ENCODE measurements at places on chromosomes 7 and 10.
A peak's percentile ranks its signal among the peaks of the same experiment; 100 is the strongest.

DNA sequence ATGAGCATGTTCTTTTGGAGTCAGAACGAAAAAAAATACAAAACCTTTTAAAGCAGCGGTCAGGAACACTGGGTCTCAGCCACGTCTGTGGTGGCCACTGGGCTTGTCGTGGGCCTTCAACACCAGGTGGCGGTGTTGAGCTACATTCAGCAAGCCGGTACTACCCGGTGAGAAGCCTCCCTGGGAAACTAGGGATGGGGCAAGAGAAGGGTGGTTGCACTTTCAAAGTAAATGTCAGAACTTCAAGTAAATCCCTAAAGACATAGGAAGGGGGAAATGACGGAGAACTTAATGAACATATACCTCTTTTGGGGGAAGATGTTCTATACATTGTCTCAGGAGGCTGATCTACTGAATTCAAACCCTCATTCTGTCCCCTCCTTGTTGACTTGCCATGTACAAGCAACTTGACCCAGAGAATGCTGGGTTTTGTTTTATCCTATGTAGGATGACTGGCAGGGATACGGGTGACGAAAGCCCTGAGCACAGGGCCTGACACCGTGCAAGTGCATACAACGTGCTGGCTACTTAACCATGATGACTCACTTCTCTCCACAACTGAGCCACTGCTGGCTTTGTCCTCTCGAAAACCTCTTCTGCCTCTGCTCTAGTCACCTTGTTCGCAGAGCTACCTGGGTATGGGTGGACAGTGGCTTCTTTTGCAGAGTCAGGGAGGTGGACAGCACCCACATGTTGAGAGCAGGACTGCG is 49.0 kb upstream of the BAMBI start:
- DNase-seq = peak; percentile 88

GRCh38 chr10:104240078-104240477 is 7.9 kb upstream of the CFAP43 start:
- DNase-seq = no peak

DNA sequence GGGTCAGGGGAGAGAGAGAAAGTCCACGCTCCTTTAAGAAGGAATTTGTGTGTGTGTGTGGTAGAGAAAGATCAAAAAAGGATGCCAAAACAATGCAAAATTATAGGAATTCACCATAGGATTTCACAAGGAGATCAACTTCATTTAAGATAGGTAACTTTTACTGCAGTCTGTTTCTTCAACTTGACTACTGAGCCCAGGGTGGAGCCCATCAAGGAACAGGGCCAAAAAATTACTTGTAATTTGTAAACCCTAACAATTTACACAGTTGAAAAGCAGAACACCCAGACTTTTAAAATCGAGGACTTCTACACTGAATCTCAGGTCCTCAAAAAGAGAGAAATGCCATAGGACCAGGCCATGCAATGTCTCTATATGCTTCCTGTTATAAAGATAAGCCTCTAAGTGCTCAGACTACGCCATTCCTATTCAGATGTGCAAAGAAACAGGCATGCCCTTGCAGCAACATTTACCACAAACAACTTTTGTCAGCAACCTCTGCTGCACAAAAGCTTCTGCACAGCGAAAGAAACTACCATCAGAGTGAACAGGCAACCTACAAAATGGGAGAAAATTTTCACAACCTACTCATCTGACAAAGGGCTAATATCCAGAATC is 10.6 kb upstream of the GIMAP4 start:
- DNase-seq = no peak

GRCh38 chr10:24826009-24826408 is 102.3 kb upstream of the ARHGAP21 start:
- no peak for DNase-seq

- no peak for DNase-seq
These were observed at the start of gene PHYHIPL for GRCh38 chr10:59176241-59177030. Gene PHYHIPL, plus strand, starts transcription at chr10:59176643. Its CDS starts 211 bp downstream, at chr10:59176854.
